Right ventricle myocardium inferior (tissue), 1 donor: ENCODE measurements at places on chromosomes 6 and 20.

DNA sequence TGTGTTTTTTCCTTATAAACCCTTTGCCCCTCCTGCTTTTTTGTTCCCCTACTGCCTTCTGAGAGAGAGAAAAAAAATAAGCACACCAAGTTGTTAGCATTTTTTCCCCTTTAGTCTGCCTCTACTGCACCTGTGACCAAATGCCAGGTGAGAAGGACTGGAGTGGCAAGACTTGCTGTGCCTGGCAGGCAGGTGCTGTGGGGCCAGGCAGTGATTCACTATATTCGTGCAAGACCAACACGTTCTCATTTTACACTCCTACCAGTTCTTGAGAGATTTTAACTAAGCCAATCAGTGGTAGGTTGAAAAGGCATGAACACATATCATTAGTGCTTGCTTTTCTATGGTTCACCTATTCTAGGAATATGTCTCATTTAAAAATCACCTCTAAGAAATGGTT lies 109.7 kb downstream of the FIG4 start:
- DNase-seq, result no peak

GRCh38 chr6:159118924-159119323 lies 50.3 kb upstream of the FNDC1 start:
- no peak for DNase-seq

DNA sequence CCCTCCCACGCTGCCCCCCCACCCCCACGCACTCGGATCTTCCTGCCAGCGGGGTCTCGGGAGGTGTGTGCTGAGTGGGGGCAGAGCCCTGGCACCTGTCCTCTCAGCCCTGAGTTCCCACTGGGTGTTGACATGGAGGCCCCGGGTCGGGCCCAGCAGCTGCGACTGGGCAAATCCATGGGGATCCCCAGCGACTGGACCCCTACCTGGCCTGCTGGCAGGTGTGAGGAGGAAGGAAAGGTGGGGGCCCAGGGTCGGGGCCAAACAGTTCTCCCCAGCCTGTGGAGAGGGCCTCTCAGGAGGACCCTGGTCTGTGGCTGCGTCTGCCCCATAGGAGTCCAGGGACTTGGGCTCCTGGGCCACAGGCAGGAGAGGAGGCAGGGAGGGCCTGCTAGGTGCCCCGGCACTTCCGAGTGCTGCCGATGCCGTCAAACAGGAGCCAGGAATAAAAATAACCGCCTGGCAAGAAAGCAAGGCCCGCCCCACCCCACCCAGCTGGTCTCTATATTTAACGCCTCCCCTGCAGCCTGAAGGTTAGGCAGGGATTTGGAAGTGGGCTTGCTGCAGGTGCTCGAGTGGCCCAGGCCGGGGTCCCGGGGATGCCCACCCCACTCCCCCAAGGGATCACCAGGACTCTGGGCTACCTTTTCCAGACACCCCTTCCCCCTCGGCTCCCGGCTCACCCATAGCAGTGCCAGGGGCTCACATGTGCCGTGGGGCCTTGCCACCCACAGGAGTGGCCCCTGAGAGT lies 1.4 kb upstream of the EEF1A2 start:
- DNase-seq, result peak; percentile 56

DNA sequence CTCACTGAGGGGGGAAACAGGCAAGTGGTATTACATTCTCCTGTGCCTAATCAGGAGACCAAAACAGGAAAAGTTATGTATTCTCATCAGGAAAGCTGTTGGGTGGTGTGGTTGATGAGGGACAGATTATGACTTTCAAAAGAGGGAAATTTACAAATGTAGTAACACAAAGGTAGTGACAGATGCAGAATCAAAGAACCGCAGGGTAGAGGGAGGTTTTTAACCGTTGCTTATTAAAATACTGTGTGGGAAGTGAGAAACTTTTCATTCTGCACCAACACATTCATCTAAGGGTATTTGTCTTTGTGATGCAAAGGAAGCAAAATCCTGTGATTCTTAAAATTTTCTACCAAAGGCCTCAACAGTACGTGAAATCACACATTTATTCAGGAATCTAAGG lies 288.2 kb upstream of the MAN1A1 start:
- DNase-seq, result no peak

GRCh38 chr6:40056865-40057264 lies 122.6 kb upstream of the MOCS1 start:
- DNase-seq, result no peak

GRCh38 chr20:47062226-47062890 lies 167.7 kb downstream of the EYA2 start:
- no peak for DNase-seq

DNA sequence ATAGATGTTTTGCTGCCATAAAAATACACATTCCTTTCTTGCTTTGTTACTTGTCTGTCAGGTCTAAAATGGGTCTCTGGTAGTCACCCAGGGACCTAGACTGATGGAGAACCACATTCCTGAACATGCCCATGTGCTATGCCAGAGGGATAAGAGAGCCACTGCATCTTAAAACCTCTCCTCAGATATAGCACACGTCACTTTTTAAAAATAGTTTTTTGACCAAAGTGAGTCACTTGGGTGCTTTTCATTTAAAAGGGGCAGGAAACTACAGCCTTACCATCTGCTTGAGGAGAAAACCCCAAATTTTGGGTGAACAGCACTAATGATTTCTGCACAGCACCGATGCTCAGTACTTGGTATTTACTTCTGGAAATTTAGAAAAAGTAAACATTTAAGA lies 197.8 kb downstream of the OGFRL1 start:
- no peak for DNase-seq

DNA sequence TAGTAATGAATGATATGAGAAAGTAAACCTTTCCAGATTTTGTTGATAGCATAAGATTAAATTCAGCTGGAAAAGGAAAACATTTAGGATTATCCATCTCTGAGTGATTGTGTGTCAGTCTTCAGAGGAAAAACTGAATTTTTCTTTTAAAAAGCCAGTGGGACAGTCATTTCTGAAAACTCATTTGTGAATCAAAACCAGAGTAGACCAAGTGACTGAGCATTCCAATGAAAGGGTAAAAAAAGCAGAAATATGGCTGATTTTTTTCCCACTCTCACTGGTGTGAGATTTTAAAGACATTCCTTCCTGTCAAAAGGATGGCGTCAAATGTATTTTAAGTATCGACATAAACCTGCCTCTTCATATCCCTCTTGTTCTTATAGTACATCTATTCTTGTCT lies 214.0 kb downstream of the GMPR start:
- no peak for DNase-seq

DNA sequence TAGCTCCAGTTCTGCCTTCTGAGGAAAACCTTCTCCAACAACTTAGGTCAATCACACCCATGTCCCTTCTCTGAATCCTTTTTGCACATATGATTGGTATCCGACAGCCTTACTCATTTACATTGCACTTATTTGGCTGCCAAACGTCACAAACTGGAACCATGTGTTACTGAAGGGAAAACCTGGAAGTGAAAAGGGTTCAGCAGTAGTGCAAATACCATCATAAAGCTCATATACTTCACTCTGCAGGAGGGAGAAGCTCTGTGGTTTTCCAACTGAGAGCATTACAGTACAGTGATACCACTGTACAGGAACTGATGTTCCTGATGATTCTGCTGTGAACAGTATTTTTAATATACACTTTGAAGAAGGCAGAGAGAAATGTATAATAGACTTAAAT lies 87.8 kb downstream of the SLC16A10 start:
- no peak for DNase-seq

DNA sequence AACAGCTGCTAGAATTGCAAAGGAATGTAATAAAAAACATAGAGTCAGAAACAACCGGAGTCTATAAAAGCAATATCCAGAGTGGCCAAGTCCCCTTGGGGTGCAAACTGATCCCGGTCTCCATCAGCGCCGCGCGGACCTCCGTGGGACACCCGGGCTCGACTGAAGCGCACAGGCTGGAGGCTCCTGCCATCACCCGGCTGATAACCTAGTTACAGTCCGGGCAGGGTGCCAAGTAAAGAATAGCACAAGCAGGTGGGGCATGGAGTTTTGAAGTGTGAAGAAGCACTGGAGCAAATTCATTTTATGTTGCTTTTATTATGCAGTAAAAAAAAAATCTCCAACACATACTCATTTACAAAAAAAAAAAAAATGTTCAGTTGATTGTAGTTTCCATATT lies 205.1 kb upstream of the GMDS start:
- no peak for DNase-seq

GRCh38 chr6:156851454-156851921 lies 74.3 kb downstream of the ARID1B start:
- DNase-seq, result no peak

DNA sequence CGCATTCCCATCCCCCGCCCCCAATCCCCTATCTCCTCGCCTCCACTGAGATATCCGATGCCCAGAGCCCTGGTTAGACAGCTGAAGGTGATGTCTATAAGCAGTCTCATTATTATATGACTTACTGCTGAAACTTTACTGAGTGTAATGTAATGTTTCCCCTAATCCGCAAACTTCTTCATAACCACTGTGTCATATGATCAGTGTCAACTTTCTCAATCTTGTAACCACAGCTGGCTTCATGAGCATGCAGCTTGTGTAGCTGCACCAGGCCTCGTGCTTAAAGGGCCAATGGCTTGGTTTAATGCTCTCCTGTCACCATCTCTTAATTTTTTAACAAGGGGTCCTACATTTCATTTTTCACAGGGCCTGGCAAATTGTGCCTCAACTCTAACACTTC lies 8.1 kb downstream of the ASIP start:
- no peak for DNase-seq

DNA sequence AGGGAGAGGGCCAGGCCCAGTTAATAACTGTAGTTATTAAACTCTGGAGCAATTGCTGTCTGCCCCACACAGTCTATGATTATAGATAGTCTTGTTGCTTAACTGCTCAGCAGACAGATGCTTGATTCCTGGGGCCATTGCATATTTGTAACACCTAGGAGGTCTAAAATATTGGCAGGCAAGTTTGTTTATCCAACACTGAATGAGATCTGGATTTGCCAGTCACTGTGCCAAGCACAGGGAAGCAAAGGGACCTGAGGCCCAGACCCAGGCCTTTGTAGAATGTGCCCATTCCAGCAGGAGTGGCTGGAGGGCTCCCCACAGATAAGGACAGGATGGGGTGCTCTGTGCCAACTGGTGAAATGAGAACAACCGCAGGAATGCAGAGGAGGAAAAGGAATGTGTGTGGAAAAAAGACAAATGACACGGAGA lies 17.6 kb upstream of the ENTPD6 start:
- DNase-seq, result no peak

- DNase-seq, result no peak
Observed at GRCh38 chr6:42659806-42660205, 62.6 kb downstream of the PRPH2 start.

DNA sequence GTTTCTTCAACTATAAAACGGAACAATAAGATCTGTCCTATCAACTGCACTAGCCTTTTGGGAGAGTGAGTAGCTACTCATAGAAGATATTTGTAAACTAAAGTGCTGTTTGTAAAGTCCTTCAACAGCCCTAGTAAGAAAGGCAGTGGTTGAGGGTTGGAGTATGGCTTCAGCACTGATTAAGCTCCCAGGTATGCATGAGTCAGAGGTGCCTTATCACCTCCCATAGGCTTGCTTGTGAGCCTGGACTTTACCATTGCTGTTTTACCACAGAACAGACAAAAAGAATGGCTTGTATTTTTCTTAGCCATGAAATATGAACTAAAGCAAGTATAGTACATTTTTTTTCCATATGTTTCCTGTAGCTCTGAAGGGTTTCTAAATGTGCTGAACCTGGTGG lies 44.1 kb downstream of the SAMD3 start:
- DNase-seq, result no peak

GRCh38 chr20:45342855-45343531 lies 5.2 kb downstream of the SDC4 start:
- DNase-seq, result no peak

GRCh38 chr6:113004470-113005270 lies 657.5 kb downstream of the RFPL4B start:
- no peak for DNase-seq

GRCh38 chr20:58103517-58103904 lies 124.9 kb downstream of the ANKRD60 start:
- no peak for DNase-seq

DNA sequence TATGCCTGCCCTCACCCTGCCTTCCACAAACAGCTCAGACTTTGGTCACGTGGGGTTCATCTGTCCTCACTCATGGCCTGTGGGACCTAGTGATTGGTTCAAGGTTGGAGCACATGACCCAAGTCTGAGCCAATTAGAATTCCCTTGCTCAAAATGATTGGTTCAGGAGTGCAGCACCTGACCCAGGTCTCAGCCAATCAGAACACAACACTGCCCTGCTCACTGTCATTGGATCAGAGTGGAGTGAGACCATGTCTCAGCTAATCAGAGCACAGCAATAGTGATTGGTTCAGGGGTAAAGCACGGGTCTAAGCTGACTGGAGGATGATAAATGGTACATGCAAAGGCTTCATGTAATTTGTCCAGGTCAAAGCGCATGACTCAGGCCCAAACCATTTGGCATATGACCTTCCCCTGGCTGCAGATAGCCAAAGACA lies 102.2 kb downstream of the PREX1 start:
- DNase-seq, result peak; percentile 7

- no peak for DNase-seq
Observed at GRCh38 chr6:15474196-15474595, 188.6 kb downstream of the DTNBP1 start.

GRCh38 chr6:11656491-11656890 lies 118.9 kb downstream of the TMEM170B start:
- DNase-seq, result no peak

GRCh38 chr6:53038141-53038540 lies 27.1 kb upstream of the FBXO9 start:
- no peak for DNase-seq

DNA sequence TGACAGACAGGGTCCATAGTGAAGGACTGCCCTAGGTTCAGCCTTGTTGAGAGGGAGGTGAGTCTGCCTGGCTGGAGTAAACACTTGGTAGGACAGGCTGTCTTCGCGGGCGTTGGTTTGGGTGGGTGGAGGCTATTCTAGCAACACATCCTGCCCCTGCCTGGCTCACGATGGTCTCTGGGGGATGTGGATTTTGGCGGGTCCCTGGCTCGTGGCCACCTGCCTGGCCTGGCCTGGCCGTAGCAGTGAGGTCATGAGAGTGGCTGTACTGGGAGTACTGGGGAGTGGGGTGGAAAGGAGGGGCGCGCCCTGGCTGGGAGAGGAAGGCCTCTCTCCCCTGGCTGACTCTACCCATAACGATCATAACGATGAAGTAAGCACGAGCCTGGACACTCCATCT lies 30.2 kb upstream of the MRPS18A start:
- DNase-seq, result peak; percentile 87

DNA sequence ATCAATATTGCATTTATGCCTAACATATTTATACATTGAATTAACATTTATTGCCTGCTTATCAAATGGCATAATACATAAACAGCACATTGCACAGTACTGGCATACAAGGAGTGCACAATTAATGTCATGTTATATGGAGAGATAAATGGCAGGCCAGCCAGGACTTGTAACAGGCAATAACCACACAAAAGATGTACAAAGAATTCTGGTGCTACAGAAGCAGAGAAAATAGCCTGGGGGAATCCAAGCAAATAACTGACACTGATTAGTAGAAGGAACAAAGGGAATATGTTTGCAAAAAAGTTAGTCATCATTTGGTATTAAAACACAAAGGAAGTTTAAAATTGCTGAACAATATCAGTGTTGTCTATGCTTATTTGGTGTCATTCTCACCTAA lies 27.3 kb downstream of the COL21A1 start:
- no peak for DNase-seq
